ENCODE measurements at places on chromosomes 3 and 15.

GRCh38 chr3:112773864-112774263 is 72.8 kb downstream of the CD200R1L start:
- peak; percentile 60 for DNase-seq

GRCh38 chr3:100972867-100973266 is 20.4 kb downstream of the ABI3BP start:
- no peak for DNase-seq

DNA sequence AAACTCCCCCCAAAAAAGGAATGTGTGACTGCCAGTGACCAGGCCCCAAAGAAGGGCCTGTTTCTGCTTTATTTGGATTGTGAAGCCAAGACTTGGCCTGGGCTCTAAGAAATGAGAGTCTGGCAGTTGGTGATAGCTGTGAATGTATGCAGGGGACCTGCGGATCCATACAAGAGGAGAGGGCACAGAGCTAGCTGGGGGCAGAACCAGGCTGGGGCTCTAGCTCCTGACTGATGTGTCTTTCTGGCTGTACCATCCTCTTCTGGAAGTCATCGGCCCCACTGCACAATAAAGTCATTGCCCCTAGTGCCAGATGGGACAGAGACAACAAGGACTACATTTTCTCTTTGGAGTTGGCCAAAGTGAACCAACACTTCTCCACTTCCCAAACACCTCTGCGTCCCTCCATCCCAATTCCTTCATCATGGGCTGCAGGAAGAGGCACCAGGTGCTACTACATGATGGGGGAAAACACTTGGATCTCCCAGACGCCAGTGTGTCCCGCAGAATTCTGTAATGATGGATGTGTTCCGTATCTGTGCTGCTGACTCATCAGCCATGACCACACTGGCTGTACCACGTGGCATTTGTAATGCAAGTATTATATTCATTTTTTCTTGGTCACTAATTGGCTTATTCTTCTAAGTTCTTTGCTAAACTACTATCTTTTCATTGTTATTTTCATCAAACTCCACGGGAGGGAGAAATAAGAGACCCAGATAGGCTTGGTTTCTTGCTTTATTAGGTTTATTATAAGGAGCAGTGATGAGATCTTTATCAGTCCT is 1.7 kb upstream of the PLA2G4F start:
- no peak for DNase-seq

DNA sequence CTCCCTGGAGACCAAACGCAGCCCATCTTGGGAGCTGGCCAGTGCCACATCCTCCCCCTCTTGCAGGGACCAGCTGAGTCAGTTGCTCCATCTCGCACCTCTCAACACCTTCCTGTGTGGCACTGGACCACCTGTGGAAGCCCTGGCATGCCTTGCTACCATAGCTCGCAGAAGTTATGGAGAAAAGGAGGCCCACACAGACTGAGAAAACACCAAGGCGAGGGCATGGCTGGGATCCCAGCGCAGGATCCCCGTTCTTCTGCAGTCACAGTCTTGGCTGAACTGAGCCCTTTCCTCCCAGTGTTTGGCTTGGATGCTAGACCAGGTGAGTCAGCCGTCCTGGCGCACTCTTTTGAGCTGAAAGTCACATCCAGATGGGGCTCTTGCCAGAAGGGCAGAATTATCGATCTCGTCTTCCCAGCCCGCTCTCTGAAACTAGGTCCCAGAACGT is 46.9 kb downstream of the CHRD start:
- DNase-seq: no peak

GRCh38 chr15:78243491-78243941 is 9.2 kb upstream of the ACSBG1 start:
- DNase-seq: no peak

DNA sequence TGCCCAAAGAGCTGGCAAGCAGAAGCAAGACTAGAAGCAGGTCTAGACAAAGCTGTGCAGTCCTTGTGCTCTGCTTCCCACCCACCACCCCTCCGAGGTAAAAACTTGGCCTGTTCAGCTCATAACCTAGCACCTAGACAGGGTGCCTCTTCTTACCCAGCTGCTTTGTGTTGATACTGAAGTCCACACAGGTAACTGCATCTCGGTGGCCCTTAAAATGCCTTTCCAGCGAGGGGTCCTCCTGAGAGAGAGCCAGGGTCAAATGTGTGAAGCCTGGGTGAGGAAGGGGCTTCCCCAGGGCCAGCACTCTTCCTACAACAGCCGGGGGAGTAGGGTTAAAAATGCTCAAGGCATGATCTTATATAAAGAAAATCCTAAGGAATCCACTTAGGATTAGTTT is 3.4 kb downstream of the POC1A start:
- DNase-seq: no peak

Data from immature natural killer cell (primary cell).